ENCODE measurements at places on chromosomes 11 and 22. TPM values are rescaled to one million over a fixed set of nuclear protein-coding genes. Genes with fewer than 3 reads are reported as not detected.

DNA sequence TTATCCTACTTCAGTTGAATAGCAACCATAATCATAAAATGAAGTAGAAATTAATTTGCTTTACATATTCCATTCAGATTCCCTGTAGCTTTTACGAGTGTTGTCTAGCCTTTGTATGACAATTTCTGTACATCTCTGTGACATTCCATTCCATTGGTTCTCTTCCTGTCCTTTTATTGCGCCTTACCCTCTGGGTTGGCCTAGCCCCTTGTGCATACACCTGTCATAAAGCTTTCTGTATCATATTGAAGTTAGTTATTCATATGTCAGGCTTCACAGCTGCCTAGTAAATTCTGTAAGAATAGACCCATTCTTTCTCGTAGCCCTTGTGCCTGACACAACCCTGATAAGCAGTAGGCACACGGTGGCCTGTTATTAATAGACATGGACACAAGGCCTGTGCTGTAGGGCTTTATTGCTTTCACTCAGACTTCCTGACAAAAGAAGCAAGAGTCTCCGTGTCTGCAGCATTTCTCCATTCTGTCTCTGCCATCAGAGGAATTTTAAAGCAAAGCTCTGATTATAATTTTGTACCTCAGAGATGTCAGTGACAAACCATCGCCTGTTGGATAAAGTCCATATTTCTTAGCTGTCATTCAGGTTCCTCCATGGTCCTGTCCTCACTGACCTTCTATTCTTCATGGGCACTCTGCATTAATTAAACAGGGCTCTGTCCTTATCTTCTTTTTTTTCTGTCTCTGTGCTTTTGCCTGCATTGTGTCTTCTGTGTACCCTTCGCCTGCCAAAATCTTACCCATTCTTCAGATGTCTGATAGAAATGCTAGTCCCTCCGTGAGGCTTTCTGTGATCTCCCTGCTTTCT is 49.4 kb downstream of the BID start:
- no peak for DNase-seq

DNA sequence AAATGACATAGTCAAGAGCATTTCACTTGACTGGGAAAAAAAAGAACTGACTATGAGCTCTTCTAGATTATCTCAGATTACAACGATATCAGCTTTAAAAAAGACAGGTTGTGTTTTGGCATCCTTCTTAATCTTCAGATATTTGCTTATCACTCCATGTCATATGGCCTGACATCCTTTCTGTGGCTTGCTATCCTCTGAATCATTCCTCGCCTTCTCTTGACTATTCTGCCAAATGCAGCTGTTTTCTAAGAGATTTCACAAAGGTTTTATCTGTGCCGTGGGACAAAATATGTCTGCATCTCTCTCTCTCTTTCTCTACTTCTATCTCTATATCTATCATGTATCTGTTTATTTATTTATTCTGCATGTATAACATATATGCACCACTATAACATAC is 746.1 kb downstream of the CNTN5 start:
- DNase-seq = no peak

DNA sequence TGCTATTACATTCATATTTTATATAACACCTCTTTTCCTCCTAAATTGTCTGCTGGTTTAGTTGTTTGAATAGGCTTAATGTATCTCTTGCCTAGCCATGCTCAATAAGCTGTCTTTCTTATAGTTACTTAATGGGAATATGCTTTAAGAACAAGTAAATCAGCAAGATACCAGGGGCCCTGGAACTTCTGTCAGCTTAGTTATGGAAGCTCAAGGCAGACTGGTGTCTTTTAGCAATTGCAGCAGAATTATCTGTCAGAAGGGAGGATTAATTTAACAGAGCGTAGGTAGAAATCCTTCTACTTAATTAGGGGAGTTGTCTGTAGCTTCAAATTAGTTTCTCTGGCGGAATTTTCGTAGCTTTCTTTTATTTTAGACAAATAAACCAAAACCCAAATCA is 94.9 kb downstream of the C11orf91 start:
- no peak for DNase-seq

The KLHDC7B gene
- not detected for total RNA-seq

- no peak for DNase-seq
Observed at GRCh38 chr11:118628432-118628831, 21.0 kb downstream of the PHLDB1 start.

The TESMIN gene
- 6.3 TPM for total RNA-seq

DNA sequence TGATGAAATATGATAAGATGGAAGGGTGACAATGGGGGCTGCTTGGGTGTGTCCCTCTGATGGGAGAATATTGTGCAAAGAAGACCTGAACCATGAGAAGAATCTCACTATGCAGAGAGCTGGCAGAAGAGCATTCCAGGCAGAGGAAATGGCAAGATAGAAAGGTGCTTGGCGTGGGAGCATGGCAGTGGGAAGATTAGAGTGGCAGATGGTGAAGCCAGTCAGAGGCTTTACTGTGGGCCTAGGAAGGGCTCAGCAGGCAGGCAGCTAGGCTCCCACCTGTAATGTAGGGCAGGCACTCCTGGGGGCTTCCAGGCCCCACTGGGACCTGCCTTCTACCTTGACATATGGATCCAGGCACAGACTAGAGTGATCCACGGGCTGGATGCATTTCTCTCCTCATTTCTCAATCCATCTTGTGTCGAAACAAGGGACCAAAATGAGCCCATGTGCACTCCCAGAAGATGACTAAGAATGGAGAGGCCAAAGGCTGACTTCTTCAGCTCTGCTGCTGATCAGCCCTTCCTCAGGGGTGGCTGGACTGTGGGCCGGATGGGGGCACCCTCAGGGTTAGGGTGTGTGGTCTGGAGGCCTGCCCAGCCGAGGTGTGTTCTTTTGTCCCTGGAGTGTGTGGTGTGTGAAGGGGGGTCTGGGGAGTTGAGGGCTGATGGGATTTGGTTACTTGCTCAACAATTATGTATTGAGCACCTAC is 88.3 kb downstream of the TSPAN18 start:
- no peak for DNase-seq

DNA sequence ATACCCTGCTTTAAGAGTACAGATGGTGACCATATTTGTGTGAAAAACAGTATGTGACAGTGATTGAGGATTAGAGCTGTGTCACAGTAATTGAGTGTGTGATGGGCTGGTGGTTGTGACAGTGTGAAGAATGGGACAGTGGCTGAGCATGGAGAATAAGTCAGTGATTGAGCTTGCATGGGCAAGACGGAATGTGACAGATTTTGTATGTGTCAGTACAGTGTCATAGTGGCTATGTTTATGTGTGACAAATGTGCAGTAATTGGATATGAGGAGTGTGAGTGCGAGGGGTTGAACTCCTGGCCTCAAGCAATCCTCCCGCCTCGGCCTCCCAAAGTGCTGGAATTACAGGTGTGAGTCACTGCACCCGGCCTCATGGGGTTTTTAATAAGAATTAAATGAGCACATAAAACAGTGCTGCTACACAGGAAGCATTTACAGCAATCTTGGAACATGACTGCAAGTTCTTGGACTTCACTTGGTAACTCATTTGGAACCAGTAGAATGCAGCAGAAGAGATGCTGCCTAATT is 583 bp upstream of the RRAS2 start:
- no peak for DNase-seq

DNA sequence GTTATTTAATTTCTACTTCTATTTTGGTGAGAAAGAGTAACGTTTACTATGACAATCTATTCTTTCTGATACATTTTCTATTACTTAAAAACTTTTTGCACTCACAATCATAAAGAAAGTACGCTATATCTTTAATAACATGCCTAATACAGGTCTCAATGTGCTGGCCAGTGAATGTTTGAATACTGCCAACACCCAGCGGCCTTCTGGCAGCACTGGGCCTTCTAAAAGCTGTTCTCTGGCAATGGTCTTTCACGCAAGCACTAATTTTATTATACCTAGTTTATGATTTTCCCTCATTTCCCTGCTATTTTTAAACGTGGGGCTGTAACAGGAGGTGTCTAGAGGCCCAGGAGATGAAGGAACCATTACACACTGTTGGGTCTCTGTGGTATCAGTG is 349.8 kb upstream of the PITPNB start:
- DNase-seq = no peak

The ANO1 gene
- total RNA-seq = 71.4 TPM

DNA sequence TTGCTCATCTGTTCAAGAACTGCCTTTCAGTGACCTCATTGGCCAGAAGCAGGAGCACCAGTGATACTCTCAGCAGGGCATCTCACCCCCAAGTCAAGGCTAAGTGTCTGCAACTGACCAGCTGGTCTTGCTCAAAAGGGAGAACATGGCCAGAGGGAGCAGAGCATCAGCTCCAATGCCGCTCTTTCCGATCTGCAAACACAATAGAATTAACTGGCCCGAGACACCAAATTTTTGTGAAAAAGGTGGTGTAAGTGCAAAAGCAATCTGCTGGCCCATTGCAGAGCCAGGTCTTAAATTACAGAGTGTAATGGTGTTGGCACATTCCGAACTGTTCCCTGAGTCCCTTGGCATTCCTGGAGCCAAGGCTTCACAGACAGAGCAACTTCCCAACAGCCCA is 97.0 kb downstream of the PKNOX2 start:
- no peak for DNase-seq

GRCh38 chr11:59939482-59939881 is 1.2 kb downstream of the OOSP1 start:
- DNase-seq = no peak

- DNase-seq = peak; percentile 19
Observed at GRCh38 chr11:92739041-92739440, 230.4 kb upstream of the MTNR1B start.
